ENCODE measurements at places on chromosomes 1 and 21. TPM values are rescaled to one million over a fixed set of nuclear protein-coding genes. Genes with fewer than 3 reads are reported as not detected.
A peak's percentile ranks its signal among the peaks of the same experiment; 100 is the strongest.

DNA sequence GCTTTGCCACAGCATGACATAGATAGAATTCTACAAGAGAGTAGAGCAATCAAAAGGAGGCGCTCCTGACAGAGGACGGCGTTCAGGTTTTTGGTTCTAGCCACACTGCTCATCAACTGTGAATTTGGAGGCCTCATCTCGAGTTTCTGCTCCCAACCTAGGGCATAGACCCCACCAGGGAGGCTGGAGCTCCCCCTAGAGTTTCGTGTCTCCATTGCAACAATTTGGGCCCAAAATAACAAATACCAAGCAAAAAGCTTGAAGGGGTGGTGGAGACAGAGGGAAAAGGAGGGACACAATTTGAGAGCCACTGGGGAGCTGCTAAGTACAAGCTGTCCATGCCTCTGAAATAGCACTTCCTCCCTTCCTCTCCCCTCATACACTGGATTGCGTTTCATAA is 297.0 kb downstream of the GPATCH2 start:
- DNase-seq = no peak

DNA sequence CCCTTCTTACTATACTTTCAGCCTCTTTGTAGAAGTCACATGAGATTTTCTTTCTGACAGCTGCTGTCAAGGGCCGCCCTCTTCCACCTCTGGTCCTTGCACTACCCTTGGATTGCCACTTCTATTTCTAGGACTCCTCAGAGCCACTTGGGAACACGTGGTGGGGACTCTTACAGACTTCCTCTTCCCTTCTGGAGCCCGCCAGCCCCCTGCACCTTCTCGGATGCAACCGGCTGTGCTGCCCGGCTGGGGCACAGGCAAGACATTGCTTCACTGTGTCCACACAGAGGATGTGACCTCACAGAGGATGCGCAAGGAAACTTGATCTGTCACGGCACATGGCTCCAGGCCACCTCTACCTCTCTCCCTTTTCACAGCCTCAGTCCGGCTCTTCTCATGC is 2.4 kb upstream of the IKBKE start:
- no peak for DNase-seq

GRCh38 chr1:56535362-56535761 is 44.0 kb downstream of the PLPP3 start:
- DNase-seq = no peak

- no peak for DNase-seq
Observed at GRCh38 chr21:37041706-37042271, 31.1 kb downstream of the PIGP start.

Gene ELAPOR1
- 0.88 TPM for polyA plus RNA-seq

DNA sequence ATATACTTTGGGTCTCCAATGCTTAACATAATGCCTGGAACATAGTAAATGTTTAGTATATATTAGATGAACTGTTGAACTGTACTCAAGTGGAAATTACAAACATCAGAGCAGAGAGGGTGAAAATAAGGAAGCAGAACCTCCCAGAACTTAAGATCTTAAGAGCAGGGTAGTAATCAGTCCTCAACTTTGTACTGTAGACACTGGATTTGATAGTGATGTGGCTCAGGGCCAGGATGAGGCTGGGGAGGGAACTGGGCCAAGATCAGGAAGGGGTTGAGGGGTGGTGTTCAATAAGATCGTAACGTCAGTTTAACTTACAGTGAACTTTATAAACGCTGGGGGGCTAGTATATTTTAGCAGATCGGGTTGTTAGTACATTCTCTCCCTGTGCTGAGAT is 15.4 kb downstream of the MPZL1 start:
- no peak for DNase-seq

DNA sequence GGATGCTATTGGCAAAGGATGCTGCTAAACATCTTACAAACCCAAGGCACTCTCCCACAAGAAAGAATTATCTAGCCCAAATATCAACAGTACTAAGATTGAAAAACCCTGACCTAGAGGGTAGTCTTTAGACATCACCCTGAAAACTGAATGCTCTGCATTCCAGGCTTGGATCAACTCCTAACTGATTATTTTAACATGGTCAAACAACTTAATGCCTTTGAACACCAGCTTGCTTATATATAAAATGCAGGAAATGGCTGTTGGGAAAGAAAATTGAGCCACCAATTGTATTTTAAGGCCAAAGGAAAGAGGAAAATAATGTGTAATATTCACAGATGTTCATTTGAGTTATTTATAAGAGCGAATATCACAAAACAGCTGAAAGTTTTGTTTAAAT is 72.2 kb upstream of the C1orf87 start:
- DNase-seq = no peak

GRCh38 chr1:65045022-65045817 is 78.9 kb upstream of the JAK1 start:
- no peak for DNase-seq

- DNase-seq = no peak
Observed at GRCh38 chr1:163796394-163796821, 474.7 kb downstream of the NUF2 start.

Gene KIF17
- polyA plus RNA-seq = 2.7 TPM

DNA sequence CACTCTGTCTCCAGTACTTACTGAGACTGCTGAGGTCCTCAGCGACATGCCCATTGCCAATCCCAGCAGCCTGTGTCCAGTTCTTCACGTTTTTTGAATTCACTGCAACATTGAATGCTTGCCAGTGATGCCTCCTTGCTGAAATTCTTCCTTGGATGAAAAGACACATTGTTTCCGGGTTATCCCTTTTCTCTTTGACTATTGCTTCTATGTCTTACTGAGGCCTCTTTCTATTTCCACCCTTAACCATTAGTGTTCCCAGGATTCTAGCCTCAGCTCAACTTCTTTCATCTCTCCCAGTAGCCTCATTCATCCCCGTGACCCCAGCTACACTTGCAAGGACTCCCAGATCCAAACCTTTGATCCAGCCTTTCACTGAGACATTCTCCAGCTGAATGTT is 46.5 kb upstream of the KIF26B start:
- no peak for DNase-seq

DNA sequence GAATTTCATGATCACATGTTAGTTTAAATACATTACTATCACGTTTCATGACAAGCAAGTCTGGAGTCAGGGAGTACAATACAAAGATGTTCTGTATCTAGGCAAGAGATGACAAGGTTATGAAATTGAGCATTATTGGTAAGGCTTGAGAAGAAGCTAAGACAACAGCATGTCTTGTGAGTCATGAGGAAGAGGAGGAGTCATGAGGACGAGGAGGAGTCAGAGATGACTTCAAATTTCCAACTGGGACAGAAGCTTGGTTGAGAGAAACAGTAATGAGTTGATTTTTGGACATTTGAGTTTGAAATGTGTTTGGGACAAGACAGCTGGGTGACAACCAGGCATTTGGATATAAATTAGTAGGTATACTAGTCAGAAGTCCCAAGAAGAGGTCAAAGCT is 4.3 kb upstream of the UBE2U start:
- DNase-seq = no peak

- no peak for DNase-seq
Observed at GRCh38 chr1:20885121-20885520, 98.0 kb upstream of the HP1BP3 start.

DNA sequence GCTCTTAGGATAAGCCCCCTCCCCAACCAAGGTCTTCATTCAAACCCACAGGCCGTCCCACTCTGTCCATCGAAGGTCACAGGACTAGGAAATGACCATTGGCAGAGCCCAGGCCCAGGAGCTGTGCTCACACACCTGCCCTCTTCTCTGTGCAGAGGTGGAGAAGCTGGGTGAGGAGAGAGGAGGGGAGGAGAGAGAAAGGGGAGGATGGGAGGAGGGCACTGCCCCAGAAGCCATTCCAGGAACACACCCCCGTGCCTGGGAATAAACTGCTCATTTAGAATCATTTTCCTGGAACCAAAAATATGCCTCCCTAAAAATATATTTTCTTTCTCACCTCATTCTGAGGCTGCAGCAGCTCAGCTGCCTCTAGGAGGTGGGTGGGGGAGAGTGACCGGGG is 6.4 kb upstream of the SDC3 start:
- DNase-seq = no peak

DNA sequence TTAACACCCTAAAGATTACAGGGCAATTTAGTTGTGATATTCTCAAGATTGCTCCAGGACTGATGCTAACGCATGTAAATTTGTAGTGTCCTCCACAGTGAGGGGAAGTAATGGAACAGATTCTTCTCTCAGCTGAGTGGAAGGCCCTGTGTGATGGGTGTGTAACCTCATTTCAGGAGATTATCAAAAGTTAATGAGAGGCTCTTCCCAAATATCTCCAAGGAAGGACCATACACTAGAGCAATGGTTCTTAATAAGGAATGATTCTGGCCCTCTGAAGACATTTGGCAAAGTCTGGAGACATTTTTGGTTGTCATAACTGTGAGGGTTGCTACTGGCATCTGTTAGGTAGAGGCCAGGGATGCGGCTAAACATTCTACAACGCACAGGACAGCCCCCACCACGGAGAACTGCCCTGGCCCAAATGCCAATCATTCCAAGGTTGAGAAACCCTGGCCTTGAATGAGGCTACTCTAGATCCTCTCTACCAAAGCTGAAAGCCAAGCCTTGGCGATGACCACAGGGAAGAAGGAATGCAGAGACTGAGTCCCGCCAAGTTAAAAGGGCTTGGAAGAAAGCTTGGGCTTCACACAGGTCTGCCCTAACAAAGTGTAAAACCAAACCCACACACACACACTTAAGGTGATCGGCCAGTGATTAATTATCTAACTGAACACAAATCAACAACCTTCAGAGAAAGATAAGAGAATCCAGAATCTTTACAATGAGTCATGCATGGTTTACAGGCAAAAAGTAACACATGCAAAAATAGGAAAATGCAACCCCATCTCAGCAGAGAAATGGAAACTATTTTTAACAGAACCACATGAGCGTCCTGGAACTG is 135.8 kb downstream of the SYF2 start:
- no peak for DNase-seq

DNA sequence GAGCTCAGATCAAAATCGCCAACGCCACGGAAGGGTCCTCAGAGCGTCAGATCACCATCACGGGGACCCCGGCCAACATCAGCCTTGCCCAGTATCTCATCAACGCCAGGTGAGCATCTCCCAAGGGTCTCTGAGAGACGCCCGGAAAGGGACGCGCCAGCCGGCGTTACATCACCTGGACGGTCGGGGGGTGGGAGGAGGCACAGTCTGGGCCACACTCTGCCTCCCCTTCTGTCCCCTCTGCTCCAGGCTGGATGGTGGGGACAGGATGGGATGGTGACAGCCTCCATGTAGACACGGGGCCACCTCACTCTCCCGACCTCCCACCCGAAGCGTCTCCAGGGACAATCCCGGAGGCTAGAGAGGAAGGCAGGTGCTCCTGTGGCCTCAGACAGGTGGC is 41.5 kb upstream of the COL6A1 start:
- DNase-seq = no peak

- no peak for DNase-seq
Observed at GRCh38 chr1:77282187-77282865, 507 bp downstream of the AK5 start.

Gene SPAG17
- polyA plus RNA-seq = 0.07 TPM

Gene LHX8
- not detected for polyA plus RNA-seq

GRCh38 chr1:161770250-161770649 is 4.1 kb downstream of the ATF6 start:
- no peak for DNase-seq

- peak; percentile 45 for DNase-seq
Observed at GRCh38 chr1:151059109-151060006, at the start of gene CDC42SE1. CDC42SE1 (minus strand) TSS chr1:151059622; CDS start chr1:151055730, 3,892 bp downstream.

DNA sequence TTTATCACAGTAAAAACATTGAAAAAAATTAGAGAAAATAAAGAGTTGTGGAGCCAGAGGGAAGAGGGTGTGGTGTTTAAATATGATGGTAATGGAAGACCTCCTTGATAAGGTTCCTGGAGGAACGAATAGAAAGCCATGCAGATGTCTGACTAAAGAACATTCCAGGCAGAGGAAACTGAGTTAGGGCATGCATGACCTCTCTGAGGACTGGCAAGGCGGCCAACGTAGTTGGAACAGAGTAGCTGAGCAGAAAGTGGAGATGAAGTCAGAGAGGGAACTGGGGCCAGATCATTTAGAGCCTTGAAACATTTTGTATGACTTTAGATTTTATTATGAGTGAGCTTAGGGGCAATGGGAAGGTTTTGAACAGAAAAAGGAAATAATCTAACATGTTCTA is 377.5 kb downstream of the HLX start:
- DNase-seq = no peak

Gene PADI2
- polyA plus RNA-seq = not detected

DNA sequence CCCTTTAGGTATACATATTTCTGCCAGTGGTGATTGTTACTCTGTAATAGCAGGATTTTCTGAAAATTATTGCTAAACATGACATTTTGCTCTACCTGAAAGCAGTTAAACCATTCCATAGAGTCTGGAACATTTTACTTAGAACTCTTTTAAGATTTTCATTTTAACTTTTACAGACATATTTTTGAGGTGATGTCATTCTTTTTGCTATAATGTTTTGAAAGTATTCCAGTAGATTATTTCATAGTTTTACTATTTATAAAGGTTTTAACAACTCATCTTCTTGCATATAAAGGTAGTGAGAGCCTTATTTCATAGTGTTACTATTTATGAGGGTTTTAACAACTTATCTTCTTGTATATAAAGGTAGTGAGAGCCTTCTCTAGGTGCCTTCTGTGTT is 42.9 kb downstream of the PTBP2 start:
- no peak for DNase-seq

DNA sequence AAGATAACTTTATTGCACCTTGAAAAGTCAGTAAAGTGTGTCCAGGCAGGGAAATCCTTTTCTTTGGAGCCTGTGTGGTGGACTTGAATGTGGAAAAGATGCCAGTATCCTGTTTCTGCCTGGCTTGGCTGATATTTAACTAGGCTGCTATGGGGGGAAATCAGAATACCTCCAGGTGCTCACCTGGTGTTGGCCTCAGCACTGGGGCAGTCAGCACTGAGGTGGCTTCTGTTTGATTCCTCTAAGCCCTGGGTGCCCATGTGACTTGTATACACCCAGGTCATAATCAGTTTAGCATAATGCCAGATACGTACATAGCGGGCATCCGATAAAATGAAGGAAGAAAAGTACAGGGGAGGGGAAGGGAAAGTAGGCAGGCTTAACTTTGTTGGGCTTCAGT is 7.2 kb downstream of the PHGDH start:
- DNase-seq = no peak

DNA sequence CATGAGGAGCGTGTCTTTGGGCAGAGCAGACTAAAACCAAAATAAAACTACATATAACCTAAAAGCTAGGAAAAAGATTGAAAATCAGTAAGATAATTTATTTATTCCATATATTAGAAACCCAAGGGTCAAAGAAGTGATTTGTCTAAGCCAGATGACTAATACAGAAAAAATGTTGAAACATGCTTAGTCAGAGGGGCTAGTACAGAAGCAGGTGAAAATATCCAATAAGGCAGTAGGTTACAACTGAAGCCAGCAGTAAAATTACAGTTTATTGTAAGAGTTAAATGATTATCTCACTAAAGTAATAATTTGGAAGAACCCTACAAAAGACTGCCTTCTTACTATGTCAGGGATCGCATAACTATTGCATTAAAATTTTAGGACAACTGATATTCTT is 1190.9 kb upstream of the PRMT6 start:
- no peak for DNase-seq

Gene PGBD5
- 1.0 TPM for polyA plus RNA-seq

GRCh38 chr1:111992476-111992875 is 3.0 kb upstream of the KCND3 start:
- DNase-seq = no peak

GRCh38 chr1:41855713-41856112 is 63.0 kb downstream of the HIVEP3 start:
- DNase-seq = no peak
